ENCODE measurements at places on chromosomes 7 and 10. TPM values are rescaled to one million over a fixed set of nuclear protein-coding genes. Genes with fewer than 3 reads are reported as not detected.

TMEM273 gene
- 2.2 TPM for polyA plus RNA-seq

SMO gene
- polyA plus RNA-seq: 110 TPM

NPY gene
- not detected for polyA plus RNA-seq

NACAD gene
- 7.9 TPM for polyA plus RNA-seq

VSTM2A gene
- 1.7 TPM for polyA plus RNA-seq

NMT2 gene
- polyA plus RNA-seq: 34.7 TPM

SPDYE5 gene
- 0.79 TPM for polyA plus RNA-seq

CARD11 gene
- polyA plus RNA-seq: 1.1 TPM

NUTM2E gene
- polyA plus RNA-seq: not detected

ZEB1 gene
- 27.3 TPM for polyA plus RNA-seq

KCP gene
- polyA plus RNA-seq: 12.7 TPM

MYOF gene
- 32.8 TPM for polyA plus RNA-seq

ARHGAP22 gene
- 1.1 TPM for polyA plus RNA-seq

Measured in right renal cortex interstitium (tissue), 3 donors.